Head of caudate nucleus (tissue), 42 donors: ENCODE measurements at places on chromosomes 11 and 22.
A peak's percentile ranks its signal among the peaks of the same experiment; 100 is the strongest.

DNA sequence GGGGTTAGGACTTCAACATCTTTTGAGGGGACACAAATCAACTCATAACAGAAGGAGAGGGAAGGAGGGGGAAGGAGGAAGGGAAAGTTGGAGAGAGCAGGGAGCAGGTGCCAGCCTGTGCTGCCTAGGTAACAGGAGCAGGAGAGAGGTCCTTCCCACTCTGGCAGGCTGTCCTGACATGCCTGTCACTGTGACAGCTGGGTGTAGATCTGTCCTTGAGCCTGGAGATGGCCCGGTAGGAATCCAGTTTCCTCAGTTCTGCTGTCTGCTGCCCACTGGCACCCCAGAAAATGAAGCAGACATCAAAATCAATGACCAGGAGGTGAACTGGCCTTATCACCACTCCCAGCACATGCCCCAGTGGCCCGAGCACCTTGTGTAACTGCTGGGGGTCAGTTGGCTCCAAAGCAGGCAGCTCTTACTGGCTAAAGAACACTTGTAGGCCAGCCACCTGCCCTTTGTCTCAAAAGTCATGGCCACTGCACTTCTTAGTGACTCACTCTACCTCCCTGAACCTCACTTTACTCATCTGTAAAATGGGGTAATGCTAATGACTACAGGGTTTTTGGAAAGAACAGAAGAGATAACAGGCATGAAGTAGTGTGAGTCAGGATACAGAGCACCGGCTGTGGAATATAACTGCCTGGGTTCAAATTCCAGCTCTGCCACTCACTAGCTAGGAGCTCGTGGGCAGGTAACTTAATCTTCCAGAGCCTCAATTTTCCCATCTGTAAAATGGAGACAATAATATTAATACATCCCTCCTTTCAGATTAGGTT is 8.0 kb upstream of the TSPAN18 start:
- no peak for DNase-seq

DNA sequence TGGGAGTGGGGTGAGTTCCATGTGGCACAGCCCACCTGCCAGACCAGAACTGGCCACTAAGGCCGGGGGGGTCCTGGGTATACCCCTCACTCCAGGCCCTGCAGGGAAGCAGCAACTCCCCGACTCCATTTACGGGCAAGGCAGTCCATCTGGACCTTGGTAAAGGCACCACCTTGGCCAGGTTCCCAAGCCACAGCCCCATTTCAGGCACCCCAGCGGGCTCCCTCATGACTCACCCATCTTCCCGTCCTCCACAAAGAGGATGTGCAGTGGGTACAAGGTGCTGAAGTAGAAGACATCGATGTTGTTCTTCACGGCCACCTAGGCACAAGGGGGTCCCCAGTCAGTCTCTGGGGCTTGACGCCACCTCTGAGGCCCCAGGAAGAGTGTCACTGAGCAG is 15.7 kb upstream of the RASL10A start:
- DNase-seq = no peak

DNA sequence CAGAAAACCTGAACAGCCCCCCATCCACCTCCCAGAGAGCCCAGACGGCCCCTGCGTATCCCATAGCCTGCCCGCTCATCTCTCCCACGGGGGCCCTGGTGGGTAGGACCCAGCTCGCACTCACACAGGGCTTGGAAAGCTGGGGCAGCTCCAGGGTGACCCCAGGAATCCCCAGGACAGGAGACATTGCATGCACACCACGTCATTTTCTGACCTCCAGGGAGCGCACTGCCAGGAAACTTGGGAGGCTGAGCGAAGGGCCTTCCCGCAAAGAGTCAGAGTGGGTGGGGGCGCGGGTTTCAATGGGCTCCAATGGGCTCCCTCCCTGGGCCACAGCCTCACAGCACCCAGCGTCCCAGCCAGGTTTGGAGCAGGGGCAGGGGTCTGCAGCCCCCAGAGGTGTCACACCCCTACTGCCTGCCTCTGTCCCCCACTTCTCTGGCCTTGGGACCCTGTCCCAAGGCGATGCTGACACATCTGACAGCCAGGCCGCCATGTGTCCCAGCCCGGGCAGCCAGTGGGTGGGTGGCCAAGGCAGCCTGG is 8.2 kb upstream of the SYT8 start:
- no peak for DNase-seq

DNA sequence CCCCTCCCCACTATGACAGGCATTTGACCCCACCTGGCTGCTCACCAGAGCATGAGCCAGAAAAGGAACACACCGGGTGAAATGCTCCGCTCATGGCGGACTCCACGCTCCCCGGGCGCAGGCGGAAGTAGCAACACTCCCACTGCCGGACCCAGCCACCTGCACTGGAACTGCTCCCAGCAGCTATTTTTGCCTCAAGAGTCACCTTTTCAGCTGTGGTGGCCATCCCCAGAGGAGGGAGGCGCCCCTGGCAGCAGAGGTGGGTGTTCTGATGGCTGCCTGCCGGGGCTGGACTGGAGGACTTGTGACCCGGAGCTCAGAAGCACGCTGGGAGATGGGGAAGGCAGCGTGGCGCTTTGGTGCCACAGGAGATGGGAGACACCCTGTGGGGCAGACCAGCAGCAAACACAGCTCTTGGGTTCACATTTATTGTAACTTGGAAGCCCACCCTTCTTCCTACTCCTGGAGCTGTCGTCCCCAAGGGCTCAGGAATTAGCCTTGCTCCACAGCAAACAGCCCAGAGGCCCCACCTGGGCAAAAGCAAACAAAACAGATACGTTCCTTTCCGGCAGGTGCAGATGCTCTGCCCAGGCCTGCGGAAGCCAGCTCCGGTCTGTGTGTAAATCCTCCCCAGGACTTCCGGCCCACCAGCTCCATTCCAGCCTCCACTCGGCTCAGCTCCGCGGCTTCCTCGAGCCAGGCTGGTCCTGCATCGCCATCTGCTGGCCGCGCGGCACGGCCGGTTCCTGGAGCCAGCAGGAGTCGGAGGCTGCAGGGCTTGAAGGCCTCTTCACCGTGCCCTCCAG is 3.7 kb downstream of the RPS19BP1 start:
- DNase-seq = peak; percentile 96

GRCh38 chr11:9516113-9516512 is 55.3 kb downstream of the ZNF143 start:
- DNase-seq = no peak

GRCh38 chr11:97325693-97326092 is 935.9 kb downstream of the JRKL start:
- DNase-seq = no peak

GRCh38 chr11:3735827-3736226 is 61.5 kb downstream of the NUP98 start:
- DNase-seq = no peak

DNA sequence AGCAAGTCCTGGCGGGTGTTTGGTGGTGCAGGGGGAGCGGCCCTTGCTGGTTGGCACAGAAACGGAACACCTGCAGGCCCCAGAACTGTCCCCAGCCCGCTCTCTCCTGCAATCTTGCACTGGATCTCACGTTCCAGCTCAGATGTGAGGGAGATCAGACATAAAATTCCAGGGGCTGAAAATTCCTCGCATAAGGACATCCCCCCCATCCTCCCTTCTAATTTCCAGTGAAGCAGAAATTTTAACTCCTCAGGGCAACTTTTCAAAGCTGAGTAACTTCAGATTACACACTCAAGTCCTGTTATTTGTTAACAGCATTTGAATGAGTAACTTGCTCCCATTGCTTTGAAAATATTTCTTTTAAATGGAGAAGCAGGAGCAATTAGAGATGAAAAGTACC is 40.3 kb upstream of the RASSF10 start:
- no peak for DNase-seq

DNA sequence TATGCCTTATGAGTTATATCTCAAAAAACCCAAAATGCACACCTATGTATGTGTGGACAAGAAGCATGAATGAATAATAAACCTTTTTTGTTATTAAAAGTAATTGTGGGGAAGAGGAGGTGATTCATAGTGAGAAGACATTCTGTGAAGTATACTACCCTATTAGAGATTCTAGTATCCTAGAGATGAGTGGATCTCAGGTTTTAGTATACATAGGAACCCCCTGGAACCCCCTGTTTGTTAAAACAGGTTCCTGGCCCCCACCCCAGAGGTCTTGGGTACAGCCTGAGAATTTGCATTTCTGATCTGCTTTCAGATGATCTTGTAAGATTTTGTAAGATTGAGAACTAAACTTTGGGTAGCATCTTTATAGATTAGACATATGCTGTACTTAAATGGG is 17.5 kb downstream of the NUCB2 start:
- DNase-seq = no peak
